HS-27A (cell line): ENCODE measurements at places on chromosomes 2 and 18.
A peak's percentile ranks its signal among the peaks of the same experiment; 100 is the strongest.

DNA sequence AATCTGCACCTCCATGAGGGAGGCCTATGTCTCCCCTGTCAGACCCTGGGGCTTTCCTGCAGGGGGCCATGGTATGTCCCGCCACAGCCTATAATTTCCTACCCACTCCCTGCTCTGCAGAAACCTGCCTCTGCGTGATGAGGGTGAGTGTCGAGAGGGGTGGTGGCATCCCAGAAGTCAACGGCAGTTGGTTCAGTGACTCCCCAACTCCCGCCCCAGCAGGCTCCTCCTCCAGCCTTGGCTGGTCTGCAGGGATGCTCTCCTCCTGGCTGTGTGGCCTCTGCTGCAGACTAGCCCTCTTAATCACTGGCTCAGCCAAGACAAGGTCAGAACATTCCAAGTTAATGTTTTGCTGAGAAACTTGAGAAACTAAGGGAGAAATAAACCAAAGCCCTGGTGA lies 13.3 kb downstream of the CELF4 start:
- DNase-seq: no peak

GRCh38 chr2:168941297-168941696 lies 40.2 kb downstream of the G6PC2 start:
- DNase-seq: no peak

DNA sequence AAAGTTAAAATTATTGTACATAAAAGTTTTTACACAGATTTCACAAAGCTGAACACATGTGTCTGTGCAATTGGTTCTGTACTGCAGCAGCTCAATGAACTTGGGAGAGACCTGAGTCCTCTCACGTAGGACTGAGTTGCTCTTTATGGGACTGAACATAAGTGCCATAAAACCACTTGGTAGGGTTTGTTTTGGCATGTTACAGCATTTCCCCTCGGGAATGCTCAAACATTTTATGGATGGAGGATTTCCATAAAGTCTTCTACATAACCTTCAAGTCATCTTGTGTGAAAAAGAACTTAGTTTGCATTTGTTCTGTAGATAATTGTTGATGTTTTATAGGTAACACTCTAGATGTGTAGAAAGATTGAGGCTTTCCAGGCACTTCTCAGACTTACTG lies 15.9 kb downstream of the LYPD6 start:
- DNase-seq: no peak

DNA sequence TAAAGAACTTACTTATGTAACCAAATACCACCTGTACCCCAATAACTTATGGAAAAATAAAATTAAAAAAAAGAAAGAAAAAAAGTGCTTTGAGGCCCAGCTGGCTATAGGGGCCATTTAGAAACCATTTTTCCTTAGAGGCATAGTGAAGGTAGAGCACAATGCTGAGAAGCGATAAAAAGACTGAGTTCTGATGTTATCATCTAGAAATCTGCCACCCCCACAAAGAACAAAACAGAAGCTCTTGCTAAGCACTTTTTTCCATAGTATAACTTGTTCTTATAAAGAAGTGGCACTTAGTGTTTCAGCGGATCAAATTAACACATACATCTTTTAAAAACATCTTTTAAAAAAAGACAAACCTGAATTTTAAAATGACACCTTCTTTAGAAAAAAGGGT lies 51.4 kb downstream of the ICOS start:
- DNase-seq: no peak

- DNase-seq: no peak
These were observed 242.1 kb upstream of the OSR1 start for GRCh38 chr2:19600506-19600905.

DNA sequence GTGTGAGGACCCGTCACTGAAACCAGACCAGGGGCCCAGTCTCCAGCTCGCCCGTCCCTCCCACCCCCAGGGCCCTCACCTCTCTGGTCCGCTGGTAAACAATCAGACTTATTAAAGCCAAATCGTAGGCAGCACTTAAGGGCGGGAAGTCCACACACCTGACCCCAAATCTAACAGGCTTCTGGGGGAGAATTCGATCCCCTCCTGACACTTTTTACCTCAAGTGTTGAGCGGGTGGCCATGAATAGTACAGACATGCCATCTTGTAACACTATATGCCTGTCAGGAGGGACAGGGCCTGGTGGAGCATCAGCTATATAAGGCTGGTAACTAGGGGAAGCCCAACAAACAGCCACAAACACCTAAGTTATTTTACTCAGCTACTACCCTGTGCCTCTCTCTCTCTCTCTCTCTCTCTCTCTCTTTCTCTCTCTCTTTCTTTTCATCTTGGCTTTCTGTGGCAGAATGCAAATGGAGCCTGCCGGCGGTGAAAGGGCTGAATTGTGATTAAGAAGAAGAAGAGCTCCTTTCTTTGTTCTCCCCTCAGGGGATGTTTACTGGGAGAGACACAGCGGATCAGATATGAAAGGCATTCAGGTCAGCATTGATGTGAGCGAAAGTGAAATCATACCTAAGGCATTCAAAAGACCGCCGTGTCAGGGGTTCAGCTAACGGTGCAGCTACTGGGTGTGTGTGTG lies 9.5 kb downstream of the ZEB2 start:
- no peak for DNase-seq

GRCh38 chr2:30561349-30561748 lies 114.3 kb downstream of the LCLAT1 start:
- DNase-seq: no peak

- no peak for DNase-seq
These were observed 146.9 kb upstream of the STON1 start for GRCh38 chr2:48383036-48383435.

DNA sequence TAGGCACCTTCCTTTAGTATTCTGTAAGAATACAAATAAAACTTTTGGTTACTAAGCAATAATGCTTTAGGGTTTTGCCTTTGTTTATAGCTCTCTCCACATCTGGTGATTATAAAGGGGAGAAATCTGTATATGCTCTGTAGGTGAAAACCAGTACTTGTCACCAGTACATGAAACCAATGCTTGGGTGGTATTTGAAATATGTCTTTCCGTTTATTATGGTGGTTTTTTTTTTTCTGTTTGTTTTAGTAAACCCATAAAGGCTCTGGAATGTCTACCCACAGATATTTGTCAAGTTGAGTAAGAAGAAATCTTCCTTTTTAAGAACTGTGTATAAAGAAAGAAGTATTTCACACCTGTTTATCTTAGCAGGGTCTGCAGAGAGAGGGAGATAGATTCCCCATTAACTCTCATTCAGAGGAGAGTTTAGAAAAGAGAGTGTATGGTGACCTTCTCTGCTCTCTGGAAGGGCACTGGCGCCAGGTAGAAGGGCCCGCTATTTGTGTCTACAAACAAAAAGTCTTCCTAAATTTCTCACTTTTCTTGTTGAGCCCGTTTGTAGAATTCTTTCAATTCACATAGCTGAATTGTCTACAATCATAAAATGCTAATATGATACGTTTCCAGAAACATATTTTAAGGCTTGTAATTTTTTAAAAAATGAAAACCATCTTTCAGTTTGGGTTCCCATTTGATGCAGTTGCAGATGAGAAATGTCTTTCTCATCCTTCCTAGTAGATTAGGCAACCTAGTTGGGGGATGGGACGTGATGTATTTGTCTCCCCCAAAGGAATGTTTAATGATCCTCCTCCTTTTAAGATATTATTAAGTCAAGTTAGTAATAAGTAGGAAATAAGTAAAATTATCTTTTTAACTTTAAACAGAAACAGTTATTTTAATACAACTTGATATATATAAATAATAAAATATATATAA lies 33.9 kb downstream of the MAP3K20 start:
- peak; percentile 47 for DNase-seq

DNA sequence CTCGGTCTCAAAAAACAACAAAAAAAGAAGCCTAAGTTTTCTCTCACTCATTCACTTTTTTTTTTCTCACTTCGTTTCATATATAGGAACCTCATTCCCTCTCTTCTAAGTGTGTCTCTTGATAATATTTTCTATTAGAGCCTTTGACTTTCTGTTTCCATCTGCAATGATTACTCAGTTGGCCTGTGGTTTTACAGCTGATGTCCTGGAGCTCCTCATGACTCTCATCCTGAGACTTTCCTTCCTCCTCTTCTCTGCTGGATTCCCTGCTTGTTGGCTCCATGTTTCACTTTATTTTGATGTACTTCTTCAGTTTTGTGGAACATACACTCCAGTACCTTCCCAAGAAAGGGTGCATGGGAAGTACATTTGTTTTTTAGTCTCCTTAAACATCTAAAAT lies 154.2 kb upstream of the GATA6 start:
- DNase-seq: no peak

DNA sequence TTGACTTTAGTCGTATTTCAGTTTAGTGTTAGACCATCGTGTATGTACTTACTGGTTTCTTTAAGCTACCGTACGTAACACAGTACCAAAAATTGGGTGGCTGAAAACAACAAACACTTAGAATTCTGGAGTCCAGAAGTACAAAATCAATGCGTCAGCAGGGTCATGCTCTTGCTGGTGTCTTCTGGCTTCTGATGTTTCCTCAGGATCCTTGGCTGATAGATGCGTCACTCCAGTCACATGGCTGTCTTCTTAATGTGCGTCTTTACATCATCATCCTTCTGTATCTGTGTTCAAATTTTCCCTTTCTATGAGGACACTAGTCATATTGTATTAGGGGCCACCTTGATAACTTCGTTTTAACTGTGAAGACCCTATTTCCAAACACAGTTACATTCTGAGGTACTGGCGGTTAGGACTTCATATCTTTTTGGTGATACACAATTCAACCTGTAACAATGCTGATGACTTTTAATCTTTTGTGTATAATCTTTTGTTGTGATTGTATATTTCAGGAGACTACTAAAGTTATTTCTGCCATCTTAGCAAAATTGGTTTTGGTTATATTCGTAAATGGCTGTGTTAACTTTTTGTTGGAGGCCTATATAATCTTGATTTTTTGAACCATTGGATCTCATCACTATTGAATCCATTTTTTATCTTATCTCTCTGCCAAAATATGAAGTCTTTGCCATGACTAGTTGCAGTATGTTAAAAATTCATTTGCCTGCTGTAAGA lies 25.4 kb downstream of the ACTR3 start:
- no peak for DNase-seq

DNA sequence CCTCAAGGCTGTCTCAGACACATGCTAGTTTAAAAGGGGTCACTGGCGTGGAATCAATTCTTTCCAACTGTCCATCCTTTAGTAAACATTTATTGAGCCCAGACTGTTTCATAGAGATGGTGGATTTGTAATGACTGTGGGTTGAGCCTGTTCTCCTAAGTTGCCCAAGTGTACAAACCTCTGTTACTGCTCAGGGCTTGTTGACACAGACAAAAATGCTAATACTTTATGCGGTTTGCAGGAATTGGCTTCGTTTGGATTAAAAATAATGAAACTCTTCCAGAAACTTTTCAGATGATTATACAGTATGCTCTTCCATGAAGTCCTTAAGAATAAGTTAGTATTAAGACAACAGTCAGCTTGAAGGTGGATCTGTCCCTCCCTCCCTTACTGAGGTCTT lies 83.6 kb upstream of the MGAT5 start:
- no peak for DNase-seq

DNA sequence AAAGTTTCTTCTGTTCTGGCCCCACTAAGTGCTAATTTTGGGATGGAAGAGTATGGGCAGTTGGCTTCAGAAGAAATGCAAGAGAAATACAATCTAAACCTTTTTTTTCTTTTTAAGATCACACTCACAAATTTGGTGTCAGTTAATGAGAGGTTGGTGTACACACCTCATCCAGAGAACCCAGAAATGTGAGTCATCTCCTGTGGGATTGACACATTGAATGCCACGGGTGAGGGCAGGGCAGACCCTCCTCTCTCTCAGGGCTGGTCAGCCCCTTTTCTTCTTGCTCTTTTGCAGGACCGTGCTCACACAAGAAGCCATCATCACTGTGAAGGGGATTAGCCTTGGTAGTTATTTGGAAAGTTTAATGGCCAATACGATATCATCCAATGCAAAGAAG lies 19.2 kb downstream of the PRELID3A start:
- no peak for DNase-seq

GRCh38 chr2:176120364-176121189 lies 1.9 kb upstream of the HOXD9 start:
- DNase-seq: no peak

GRCh38 chr2:24509425-24509824 lies 18.4 kb downstream of the NCOA1 start:
- DNase-seq: no peak

GRCh38 chr2:138291805-138292204 lies 209.8 kb upstream of the SPOPL start:
- no peak for DNase-seq

- DNase-seq: no peak
These were observed 97.4 kb downstream of the MCFD2 start for GRCh38 chr2:46818141-46818621.

- DNase-seq: peak; percentile 11
These were observed 19.5 kb downstream of the SLC25A52 start for GRCh38 chr18:31741097-31741735.

- DNase-seq: no peak
These were observed 111.7 kb downstream of the ACOXL start for GRCh38 chr2:110843959-110844510.

DNA sequence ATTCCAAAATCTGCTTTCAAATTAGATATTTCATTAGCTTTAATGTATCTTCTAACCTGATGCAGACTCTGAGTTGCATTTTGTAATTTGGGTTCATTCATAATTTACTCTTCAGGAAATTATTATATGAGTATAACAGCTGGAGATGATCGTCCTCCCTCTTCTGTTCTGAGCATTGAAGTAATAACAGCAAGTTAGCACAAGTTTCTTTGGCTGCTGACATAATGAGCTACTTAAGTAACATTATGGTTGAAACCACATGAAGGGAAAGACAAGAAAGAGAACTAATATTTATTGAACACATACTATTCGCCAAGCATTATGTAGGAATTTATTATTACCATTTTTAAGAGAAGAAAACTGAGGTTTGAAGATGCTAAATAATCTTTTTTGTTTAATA lies 75.1 kb downstream of the CPO start:
- no peak for DNase-seq

- no peak for DNase-seq
These were observed 558.3 kb upstream of the KLHL29 start for GRCh38 chr2:22826703-22827102.

- DNase-seq: no peak
These were observed 119.6 kb upstream of the ARL5A start for GRCh38 chr2:151947813-151948165.

- DNase-seq: no peak
These were observed 27.7 kb upstream of the IER3IP1 start for GRCh38 chr18:47203626-47204464.

GRCh38 chr2:191197096-191197495 lies 46.3 kb upstream of the STAT4 start:
- no peak for DNase-seq
